MG63 (cell line): ENCODE measurements at places on chromosomes 7 and 10. TPM values are rescaled to one million over a fixed set of nuclear protein-coding genes. Genes with fewer than 3 reads are reported as not detected.

GFRA1 gene
- 27.6 and 47.6 TPM in 2 replicates for total RNA-seq

KIAA1217 gene
- total RNA-seq = 1.7 and 6.4 TPM in 2 replicates

SUMF2 gene
- 99.8 and 154 TPM in 2 replicates for total RNA-seq

DUS4L gene
- 1.7 and 1.8 TPM in 2 replicates for total RNA-seq

MEOX2 gene
- not detected in 2 replicates for total RNA-seq

MALSU1 gene
- 70.8 and 163 TPM in 2 replicates for total RNA-seq

CPXM2 gene
- 0.52 and 0.92 TPM in 2 replicates for total RNA-seq

SYNPO2L gene
- not detected in 2 replicates for total RNA-seq

FAM180A gene
- 3.8 and 6.8 TPM in 2 replicates for total RNA-seq

ZPBP gene
- total RNA-seq = not detected in 2 replicates

UNCX gene
- not detected in 2 replicates for total RNA-seq

- no peak for DNase-seq
These were observed 302.0 kb downstream of the TFEC start for GRCh38 chr7:115728518-115728917.

- no peak for DNase-seq
These were observed 89.0 kb downstream of the CUL1 start for GRCh38 chr7:148787571-148788295.

DNA sequence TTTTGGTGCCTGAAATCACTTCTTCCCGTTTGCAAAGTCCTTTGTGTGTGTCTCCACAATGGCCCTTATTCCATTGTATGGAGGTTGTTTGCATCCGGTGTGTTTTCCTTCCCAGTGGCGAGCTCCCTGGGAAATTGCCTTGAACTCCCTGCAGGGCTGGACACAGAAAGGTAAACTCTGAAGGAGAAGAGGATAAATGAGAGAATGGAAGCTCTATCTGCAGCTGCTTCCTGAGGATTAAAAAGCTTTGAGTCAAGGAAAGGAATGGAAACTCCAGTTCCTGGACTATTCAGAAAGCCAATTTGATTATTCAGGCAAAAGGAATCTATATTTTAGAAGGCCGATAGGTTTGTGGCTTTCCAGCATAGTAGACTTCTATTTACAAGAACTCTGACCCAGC lies 4.4 kb upstream of the GRK5 start:
- no peak for DNase-seq

- no peak for DNase-seq
These were observed 2.1 kb upstream of the CFAP46 start for GRCh38 chr10:132944510-132944909.

DNA sequence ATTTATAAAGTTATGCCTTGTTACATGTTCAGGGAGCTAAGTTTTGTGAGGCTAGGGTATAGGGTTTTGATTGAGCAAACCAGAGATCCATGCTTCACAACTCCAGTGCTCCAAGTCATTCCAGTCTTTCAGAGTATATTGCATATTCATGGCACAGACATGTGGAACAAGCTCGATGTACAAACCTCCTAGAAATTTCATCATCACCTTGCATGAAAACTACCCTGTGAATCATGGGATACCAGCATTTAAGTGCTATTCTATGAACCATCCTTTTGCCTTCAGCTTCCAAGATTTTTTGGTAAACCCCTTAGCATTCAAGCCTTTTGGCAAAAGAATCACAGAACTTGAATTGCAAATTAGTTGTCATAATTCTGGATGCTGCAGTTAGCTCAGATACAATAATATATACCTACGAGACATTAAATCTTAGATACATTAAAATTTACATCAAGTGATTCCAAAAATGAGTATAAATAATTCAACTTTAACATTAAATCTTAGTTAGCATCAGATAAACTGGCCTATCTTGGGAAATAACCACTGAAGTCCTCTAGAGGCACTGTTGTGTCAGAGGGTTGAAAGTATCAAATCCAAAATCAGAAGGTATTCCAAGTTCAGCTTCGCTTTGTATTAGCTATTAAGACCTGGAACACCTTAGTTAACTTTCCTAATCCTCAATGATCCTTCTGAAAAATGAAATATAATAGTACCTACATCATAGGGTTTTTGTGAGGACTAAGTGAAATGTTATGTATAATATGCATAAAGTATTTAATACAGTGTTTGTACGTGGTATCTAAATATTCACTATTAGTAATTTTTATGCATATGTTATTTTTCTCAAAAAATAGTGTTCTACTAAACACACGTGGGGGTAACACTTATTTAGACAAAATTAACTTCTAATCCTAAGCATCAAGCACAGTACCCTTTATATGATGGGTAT lies 55.5 kb upstream of the CABCOCO1 start:
- DNase-seq = no peak

DNA sequence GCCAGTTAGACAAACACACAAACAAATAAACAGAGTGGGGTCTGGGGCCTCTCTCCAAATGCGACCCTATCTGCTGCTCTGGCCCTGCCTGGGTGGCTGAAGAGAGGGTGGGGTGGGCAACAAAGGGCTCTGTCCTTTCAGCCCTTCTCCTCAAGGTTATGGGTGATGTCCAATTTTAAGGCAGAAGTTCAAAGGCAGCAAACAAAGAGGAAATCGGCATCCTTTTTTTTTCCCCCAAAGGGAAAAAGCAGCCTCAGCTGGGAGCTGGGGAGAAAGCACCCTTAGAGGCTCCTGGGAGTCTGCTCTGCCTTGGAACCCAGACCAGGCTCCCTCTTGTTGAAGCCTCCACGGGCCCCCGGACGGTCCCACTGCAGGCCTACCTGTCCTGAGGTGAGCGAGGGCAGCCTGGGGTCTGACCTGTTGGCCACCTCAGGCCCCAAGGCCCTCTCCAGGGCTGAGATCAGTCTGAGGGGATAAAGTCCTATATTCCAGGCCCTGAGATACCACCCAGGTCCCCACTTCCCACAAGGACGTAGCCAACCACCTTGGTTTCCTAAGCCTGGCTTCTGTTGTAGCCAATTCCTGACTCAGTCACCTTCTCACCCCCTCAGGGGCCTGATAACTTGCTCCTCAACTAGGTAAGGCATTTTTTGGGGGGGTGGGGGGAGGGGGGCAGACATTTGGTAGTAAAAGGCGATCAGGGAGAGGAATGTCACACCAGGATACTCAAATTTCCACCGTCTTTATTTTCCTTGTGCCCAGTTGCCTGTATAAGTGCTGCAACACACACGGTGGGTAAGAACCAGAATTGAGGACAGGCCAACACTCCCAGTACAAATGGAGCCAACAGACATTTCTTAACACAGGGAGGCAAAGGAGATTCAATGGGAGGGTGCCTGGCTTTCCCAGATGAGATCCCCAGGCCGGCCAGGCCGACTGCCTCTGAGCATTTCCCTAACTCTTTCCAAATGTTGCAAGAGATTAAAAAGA lies 4.3 kb downstream of the HOXA11 start:
- DNase-seq = no peak

DNA sequence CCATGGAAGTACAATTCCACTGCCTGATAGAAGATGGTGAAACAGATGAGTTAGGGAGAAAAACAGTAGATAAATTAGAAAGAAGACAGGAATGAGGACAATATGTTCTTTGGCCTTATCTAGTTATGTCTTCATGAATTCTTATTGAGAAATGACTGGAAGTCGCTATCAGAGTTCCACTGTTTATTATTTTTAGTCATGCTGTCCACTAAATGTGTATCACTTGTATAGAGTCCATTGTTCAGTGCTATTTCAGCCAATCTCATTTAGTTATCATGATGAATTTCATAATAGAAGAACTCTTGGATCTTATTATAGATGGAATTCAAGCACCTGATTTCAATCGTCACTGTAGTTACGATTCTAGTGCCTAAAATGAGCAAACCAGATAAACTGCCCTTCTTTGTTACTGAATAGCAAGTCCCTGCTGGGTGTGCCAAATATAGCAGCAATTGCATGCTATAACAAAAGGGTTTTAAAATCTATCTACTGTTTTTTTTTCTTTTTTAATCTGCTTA lies 177.7 kb upstream of the COL1A2 start:
- DNase-seq = no peak

DNA sequence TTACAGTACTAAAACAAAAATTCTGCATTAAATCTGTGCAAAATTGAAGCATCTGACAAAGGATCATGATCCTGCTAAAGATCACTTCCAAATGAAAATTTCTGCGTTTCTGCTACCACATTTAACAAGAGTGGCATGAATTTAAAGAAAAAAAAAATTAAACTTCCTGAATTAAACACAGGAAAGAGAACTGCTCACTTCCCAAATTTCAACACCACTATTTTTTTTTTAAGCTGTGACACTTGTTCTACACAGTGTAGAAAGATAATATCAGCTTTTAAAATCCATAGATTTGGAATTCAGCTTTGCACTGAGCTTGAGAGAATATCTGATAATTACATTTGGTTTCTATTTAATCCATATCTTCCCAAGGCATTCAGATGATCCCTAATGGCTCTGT lies 73.6 kb downstream of the EPC1 start:
- DNase-seq = no peak

DNA sequence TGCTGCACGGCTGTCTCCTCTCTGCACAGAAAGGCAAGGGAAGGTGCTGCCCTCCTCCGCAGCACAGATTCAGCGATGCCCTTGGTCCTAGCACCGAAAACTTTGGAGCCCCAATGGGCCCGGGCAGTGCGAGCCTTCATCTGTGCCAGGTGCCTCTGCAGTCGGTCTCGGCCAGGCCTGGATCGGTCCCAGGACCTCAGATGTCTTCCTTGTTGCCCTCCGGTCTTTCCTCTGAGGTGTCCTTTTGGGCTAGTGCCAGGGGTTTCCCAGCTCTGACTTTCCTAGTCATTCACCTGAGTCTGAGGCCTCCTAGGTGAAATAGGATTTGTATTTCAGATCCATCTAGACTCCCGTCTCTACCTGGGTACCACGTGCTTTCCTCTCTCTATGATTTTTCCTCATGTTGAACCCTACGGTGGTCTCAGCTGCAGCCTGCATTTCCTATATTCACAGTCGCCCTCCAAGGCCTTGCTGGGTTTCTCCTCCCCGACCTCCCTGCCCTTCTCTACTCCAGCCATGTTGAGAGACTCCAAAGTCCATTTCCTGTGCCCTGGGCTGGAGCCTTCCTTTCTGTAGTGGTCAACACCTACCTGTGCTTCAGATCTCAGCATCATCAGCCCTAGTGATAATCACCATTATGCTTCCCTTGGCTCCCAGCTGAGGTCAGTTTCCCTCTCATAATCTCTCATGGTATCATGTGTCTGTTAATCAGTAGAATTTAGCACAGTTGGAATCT lies 92.0 kb upstream of the PRSS58 start:
- DNase-seq = no peak

GRCh38 chr7:23076772-23077171 lies 28.8 kb upstream of the KLHL7 start:
- no peak for DNase-seq

GRCh38 chr7:128770233-128770632 lies 5.4 kb downstream of the OPN1SW start:
- no peak for DNase-seq

- DNase-seq = no peak
These were observed 62.8 kb downstream of the CFAP46 start for GRCh38 chr10:132879408-132880127.

DNA sequence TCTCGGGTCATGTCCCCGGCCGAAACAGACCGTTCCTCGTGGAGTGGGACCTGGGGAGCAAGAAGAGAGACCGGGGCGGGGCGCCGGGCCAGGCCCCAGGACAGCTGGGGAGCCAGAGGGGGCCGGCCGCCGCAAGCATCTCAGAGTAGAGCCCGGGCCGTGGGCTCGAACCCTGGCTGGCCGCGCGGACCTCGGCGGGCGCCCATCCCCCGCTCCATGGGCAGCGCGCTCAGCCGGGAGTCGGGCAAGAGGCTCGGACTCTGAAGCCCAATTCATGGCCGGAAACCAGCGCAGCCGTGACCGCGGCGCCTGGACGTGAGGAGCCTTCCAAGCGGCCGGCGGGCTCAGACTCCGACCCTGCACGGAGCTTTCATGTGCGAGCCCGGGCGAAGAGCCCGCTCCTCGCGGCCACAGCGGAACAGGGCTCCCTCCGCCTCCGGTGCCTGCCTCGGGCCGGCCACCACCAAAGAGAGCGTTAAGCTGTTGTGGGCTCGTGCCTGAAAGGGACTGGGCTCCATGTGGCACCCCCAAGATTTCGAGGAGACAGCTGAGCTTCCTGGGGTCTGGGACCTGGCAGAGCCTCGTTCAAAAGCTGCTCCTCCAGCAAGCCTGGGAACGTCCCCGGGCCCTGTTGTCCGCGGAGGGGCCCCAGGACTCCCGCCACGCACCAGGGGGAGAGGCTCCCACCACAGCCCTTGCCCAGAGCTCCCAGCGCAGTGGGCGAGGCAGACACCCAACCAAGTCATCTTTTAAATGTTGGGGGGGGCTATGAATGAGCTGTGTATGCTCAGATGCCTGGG lies 757 bp upstream of the GRID1 start:
- DNase-seq = no peak

DNA sequence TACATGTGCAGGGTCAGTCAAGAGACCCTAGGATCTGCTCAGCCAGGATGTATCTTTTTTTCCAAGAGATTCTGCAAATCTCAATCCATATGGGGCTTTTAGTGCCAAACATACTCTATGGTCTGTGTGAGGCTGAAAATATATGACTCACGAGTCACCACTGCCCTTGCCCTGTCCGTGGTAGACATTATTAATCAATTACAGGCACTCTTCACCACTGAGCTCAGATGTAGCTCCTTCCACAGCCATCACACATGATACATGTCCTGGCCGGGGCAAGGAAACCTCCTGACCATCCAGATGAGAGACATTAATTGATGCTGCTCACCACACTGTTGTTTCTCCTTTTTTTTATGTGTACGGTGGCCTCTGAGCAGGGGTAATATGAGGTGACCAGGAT lies 90.2 kb upstream of the RET start:
- no peak for DNase-seq

GRCh38 chr7:7309203-7309602 lies 126.9 kb downstream of the C1GALT1 start:
- DNase-seq = no peak

DNA sequence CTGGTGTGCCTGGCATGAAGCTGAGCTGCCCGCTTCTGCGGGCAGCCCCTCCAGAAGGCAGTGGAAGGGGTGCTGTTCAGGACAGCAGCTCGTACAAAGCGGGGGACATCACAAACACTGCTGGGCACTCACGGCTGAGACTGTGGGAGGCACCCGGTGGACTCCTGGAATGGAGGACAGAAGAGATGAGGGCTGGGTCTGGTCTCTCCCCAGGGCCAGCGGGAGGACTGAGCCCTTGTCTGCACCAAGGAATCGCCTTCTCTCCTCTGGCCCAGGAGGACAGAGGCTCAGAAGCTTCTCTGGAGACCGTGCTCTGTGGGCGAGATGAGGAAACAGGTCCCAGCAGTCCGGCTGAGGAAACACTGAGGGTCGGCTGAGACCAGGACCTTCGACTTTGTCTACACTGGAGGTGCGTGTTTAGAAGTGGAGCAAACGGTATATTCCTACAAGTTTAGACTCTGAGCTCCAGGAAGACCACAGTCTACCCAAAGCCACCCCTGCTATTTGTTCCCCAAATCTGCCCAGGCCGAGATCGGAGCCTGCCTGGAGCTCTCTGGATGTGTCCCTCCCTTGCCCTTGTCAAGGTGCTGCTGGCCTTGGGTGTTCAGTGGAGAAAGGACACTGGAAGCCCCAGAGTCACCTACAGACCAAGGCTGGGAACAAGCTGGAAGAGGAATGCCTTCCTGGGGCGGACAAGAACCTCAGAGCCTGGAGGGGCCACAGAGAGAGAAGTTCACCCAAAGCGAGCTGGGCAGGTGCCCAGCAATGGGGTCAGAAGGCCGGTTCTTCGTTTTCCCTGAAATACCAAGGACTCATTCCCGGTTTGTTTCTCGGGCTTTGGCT lies 12.9 kb upstream of the INPP5A start:
- DNase-seq = no peak
